ENCODE measurements at places on chromosomes 2 and 18.

- DNase-seq = no peak
These were observed 47.3 kb downstream of the ARHGEF4 start for GRCh38 chr2:130884013-130884412.

DNA sequence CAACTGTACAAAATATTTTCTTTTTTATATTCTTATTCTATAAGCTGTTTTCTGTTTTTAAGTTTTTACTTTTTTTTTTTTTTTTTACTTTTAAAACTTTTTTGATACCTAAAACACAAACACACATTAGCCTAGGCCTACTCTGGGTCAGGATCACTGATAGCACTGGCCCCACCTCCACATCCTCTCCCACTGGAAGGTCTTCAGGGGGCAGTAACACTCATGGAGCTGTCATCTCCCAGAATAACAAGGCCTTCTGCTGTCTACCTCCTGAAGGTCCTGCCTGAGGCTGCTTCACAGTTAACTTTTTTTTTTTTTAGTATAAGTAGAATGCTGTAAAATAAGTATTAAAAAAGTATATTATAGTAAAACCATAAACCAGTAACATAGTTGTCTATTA is 415.1 kb downstream of the PTPRM start:
- DNase-seq = no peak

DNA sequence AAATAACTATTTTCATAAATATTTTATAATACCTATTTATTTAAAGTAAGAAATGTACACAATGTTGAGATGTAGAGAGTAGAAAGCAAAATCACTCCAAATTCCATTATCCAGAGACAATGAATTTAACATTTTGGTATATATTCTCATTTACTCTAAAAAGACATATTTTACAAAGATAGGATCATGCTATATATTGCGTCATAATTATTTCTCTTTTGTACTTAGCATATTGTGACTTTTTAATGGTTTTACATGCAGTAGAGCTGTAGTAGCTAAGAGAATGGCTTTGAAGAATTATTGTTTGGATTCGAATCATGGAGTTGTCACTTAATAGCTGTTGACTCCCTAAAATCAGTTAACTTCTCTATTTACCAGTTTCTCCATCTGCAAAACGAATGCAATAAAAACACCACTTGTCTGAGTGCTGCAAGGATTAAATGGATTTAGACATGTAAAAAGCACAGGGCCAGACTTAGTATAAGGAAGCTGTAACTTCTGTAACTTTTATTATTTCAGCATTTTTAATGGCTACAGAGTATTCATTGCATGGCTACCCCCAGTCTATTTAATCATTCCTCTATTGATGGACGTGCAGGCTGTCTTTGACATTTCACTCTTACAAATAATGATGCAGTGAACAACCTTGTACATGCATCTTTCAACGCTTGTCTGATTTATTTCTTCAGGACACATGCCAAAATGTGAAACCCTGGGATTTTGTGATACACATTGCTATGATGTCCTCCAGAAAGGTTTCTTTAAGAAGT is 33.2 kb downstream of the KCNS3 start:
- DNase-seq = no peak

DNA sequence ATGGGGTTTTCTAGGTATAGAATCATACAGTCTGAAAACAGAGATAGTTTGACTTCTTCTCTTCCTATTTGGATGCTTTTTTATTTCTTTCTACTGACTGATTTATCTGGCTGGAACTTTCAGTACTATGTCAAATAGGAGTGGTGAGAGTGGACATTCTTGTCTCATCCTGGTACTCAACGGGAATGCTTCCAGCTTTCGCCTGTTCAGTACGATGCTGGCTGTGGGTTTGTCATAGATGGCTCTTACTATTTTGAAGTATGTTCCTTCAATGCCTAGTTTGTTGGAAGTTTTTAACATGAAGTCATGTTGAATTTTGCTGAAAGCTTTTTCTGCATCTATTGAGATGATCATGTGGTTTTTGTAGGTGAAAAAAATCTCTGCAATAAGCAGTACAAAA is 730.4 kb downstream of the PLCL1 start:
- DNase-seq = no peak

- DNase-seq = no peak
These were observed 716 bp downstream of the MMADHC start for GRCh38 chr2:149586898-149587219.

DNA sequence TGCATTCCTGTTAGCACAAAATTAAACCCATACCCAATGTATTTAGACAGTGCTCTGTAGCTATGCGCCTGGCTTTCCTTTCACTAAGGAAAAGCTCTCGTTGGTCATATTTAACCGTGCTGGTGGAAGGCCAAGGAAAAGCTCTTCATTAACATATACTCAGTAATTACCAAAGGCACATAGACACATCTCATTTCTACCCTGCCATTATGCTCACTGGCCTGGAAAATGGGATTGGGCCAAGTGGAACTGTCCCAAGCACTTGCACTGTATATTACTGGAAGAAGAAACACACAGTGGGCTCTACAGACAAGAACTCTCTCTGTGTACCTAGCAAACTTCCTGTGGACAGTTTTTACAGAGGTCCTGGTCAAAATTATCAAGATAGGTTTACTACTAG is 274.4 kb downstream of the ERBB4 start:
- no peak for DNase-seq

DNA sequence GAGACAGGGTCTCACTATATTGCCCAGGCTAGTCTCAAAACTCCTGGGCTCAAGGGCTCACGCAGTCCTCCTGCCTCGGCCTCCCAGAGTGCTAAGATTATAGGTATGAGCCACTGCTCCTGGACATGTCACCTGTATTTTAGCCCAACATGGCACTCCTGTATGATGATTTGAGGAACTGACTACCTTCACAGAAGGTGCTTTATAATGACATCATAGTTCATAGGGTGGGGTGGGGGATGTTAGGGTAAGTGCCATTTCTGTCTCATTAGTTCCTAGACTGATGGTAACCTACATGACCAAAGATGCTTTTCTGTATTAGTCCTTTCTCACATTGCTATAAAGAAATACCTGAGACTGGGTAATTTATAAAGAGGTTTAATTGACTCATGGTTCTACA is 109.7 kb downstream of the MAP4K4 start:
- DNase-seq = no peak

DNA sequence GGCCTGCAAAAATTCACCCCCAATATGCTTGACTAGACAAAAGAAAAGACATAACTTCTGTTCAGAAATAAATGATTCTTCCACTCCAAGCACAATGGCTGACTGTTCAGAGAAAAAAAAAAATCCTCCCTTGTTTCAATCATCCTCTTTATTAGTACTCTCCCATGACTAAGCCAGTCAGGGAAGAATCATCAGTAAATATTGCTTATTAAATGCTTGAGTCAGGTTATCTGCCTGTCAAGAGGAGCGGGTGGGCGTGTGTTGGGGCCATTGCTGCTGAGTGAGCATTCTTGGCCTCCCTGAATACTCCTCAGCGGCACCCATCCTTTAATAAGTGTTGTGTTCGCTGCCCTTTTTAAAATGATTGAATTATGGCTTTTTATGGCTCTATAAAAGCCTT is 1334.8 kb upstream of the CELF4 start:
- no peak for DNase-seq

- no peak for DNase-seq
These were observed 112.3 kb downstream of the FHOD3 start for GRCh38 chr18:36409779-36410178.

GRCh38 chr18:52222211-52222610 is 117.8 kb upstream of the DCC start:
- DNase-seq = no peak

DNA sequence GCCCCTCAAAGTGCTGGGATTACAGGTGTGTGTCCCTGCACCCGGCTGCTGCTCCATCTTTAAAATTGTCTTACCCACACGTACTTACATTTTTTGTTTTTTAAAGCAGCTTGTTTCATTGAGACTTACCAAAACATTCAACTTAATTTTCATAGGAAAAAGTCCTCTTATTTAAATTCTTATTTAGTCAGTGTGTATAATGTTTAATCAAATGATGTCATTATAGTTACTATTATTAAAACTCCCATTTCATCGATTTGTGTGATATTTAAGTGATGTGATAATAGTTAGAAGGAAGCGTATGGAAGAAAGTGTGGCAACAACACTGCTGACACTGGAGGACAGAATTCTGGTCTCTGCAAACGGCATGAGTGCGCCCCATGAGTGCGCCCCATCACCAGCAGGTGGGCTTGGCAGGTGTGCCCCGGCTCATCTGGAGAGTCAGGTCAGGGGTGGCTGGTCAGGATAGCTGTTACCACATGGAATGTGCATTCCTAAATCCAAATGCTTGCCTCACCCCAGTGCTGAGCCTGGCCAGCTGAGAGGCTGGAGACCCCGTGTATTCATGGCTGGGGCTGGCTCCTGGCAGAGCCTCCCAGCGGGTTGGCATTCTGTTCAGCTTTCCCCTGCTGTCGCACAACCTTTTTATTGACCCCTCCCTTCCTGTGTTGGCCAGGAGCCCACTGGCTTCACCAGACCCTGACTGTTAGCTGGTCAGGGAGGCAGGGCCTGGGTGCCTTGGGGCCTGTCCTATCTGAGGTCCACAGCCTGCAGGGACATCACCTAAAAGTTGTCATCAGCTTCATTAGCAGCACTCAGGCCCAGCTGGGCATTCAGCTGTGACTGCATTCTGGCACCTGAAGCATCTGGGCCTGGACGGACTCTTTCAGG is 79.7 kb downstream of the AGAP1 start:
- DNase-seq = no peak

- no peak for DNase-seq
These were observed 101.8 kb upstream of the NPAS2 start for GRCh38 chr2:100718065-100718629.

- no peak for DNase-seq
These were observed 73.4 kb downstream of the VWC2L start for GRCh38 chr2:214484239-214484638.

GRCh38 chr18:59446012-59446411 is 86.9 kb upstream of the LMAN1 start:
- DNase-seq = no peak

DNA sequence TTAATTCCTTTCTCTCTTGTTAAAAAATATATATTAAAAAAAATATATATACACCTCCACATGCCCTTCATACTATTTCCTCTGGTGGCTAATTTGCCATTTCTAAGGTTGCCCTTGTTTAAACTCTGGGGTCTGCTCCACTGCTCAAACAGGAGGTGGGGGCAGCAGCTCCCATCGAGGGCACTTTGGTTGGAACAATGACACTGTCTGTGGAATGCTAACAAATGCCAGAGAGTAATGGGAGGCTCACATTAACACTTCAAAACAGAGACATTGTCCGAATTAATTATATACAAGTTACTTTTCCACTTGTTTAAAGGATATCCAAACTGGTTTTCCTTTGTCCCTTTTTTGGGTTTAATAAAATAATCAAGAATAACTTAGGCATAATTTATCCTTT is 58.8 kb upstream of the CD302 start:
- no peak for DNase-seq

GRCh38 chr2:240397924-240398645 is 37.4 kb upstream of the GPC1 start:
- no peak for DNase-seq

DNA sequence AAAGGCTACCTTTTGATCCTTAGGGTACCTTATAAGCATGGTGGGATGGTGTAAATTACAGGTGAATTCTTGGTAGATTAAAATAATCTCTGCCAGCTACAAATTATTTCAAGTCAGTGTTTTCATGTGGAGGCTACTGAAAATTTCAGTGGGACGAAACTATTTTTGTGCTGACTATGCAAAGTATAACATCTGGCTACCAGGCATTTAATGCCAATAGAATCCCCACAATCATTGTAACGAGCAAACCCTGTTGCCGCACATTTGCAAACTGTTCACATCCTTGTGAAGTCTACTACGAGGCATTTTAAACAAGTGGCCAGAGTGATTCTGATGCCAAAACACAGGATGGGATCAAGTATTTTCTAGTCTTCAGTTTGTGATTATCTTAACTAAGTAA is 48.1 kb upstream of the SDC1 start:
- no peak for DNase-seq

GRCh38 chr18:9771977-9772660 is 64.0 kb downstream of the RAB31 start:
- DNase-seq = no peak

- DNase-seq = no peak
These were observed 73.9 kb upstream of the SOX11 start for GRCh38 chr2:5618271-5618670.

GRCh38 chr18:5380586-5380985 is 85.1 kb upstream of the ZBTB14 start:
- DNase-seq = no peak
